A549 treated with AZD2906 at 1 μM for 4 hours (cell line): ENCODE measurements at places on chromosomes 5 and 9. TPM values are rescaled to one million over a fixed set of nuclear protein-coding genes. Genes with fewer than 3 reads are reported as not detected.

The ORM2 gene
- not detected in 5 replicates for total RNA-seq

The TAF11L11 gene
- total RNA-seq: 0.07 to 0.17 TPM (median 0.10 TPM) in 4 of 5 replicates, not detected in the other

The FLT4 gene
- total RNA-seq: 3.4 to 4.3 TPM (median 3.6 TPM) in 5 replicates

The GHR gene
- total RNA-seq: 0.02 to 0.05 TPM (median 0.02 TPM) in 5 replicates

The ARSB gene
- 8.1 to 9.6 TPM (median 8.3 TPM) in 5 replicates for total RNA-seq

The NUTM2F gene
- 0.02 TPM in 1 of 5 replicates, not detected in the others for total RNA-seq

The PCDHB10 gene
- total RNA-seq: 0.02 to 0.06 TPM (median 0.03 TPM) in 3 of 5 replicates, not detected in the others

The PLPPR1 gene
- total RNA-seq: not detected in 5 replicates

The PHF24 gene
- 0.07 to 0.19 TPM (median 0.13 TPM) in 5 replicates for total RNA-seq

The OR1Q1 gene
- total RNA-seq: 0.07 TPM in 1 of 5 replicates, not detected in the others

The NDOR1 gene
- total RNA-seq: 11.5 to 17.4 TPM (median 15.7 TPM) in 5 replicates

The DAPK1 gene
- total RNA-seq: 17.9 to 26.7 TPM (median 24.9 TPM) in 5 replicates

The SLC36A2 gene
- not detected in 5 replicates for total RNA-seq

The PCDH1 gene
- total RNA-seq: 2.1 to 3.8 TPM (median 3.4 TPM) in 5 replicates

The NR6A1 gene
- total RNA-seq: 1.4 to 2.0 TPM (median 1.7 TPM) in 5 replicates

The SLC6A3 gene
- total RNA-seq: 1.00 to 2.2 TPM (median 1.3 TPM) in 5 replicates

The ADGRD2 gene
- 0.03 TPM in 1 of 5 replicates, not detected in the others for total RNA-seq

The AGXT2 gene
- total RNA-seq: not detected in 5 replicates

The OCLN gene
- total RNA-seq: 8.6 to 13.3 TPM (median 9.0 TPM) in 5 replicates

The FGD3 gene
- total RNA-seq: 0.12 to 0.26 TPM (median 0.16 TPM) in 5 replicates

The AGGF1 gene
- total RNA-seq: 12.6 to 14.2 TPM (median 13.5 TPM) in 5 replicates

The RHOBTB3 gene
- total RNA-seq: 8.1 to 11.0 TPM (median 9.1 TPM) in 5 replicates

The PPP3R2 gene
- not detected in 5 replicates for total RNA-seq

The ECM2 gene
- 0.11 to 0.20 TPM (median 0.14 TPM) in 5 replicates for total RNA-seq

The SCGB3A1 gene
- total RNA-seq: not detected in 5 replicates

The SHB gene
- total RNA-seq: 28.0 to 44.4 TPM (median 40.8 TPM) in 5 replicates

The EIF4E1B gene
- total RNA-seq: not detected in 5 replicates

The LCN10 gene
- total RNA-seq: 0.03 to 0.14 TPM in 2 of 5 replicates, not detected in the others

The BTNL3 gene
- total RNA-seq: not detected in 5 replicates
